Left cardiac atrium (tissue), 4 donors: ENCODE measurements at places on chromosomes 2 and 18. TPM values are rescaled to one million over a fixed set of nuclear protein-coding genes. Genes with fewer than 3 reads are reported as not detected.

The PTPRN gene
- total RNA-seq, result not detected

The C2orf78 gene
- total RNA-seq, result not detected

The SATB2 gene
- total RNA-seq, result 2.4 TPM

The TXNL4A gene
- 114 TPM for total RNA-seq

The HOXD8 gene
- total RNA-seq, result 1.3 TPM
